Fibroblast of skin of abdomen (primary cell): ENCODE measurements at places on chromosomes 2 and 18.

GRCh38 chr2:66429693-66430504, 5.0 kb upstream of the MEIS1 start:
- no peak for DNase-seq

DNA sequence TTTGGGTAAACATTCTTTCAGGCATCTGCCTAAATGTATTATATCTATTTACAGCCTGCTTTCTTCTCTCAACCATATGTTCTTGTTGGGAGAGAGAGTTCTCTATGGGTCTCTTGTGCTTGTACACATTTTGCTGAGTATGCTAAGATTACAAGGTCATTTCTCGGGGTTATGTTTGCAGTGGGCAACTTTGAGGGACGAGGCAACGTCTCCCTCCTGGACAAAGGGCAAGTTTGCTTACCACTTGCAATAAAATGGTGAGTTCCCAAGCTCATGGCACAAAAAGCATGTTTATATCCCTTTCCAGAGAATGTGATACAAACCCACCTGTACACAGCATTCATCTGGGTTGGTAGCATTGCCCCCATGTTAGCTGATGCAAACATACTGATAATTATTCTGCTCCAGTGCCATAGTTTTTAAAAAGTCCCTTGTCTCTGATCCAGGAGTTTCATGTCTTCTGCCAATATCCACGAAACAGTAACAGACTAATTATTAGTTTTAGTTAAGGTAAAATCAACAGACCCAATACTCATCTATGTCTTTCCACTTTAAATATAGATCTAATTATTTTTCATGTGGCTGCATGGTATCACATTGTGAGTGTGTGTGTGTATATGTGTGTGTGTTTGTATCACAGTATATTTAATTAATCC, 84.2 kb upstream of the MAPK4 start:
- DNase-seq: no peak

GRCh38 chr2:122651780-122652179, 896.3 kb downstream of the TSN start:
- no peak for DNase-seq

DNA sequence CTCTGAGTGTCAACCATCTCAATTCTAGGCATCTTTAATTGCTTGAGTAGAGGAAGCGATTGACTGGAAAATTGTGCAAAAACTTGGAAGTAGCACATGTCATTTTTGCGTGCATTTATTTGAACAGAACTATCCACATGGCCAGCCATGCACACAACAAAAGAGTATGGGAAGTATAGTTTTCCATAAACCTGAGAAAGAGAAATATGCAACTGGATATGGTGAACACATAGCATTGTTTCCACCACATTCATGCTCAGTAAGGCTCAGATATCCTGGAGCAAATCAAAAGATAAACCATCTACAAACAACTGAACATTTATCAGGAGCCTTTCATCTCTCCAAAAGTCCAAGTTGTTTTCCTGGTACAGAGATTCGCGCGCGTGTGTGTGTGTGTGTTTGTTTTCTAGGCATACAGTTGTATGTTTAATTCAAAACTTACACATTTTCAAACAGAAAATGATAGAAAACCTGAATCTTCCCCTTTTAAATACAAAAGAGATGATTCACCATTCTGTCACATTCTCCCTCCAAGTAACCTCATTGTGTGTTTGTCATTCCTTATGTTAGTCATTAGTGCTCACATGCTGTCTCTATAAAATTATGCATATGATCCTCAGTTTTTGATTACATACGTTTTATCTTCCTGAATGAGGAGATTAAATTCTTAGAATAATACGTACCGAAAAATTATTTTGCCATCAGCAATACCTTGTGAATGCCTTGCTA, 780.4 kb upstream of the NRXN1 start:
- DNase-seq: peak; percentile 72

DNA sequence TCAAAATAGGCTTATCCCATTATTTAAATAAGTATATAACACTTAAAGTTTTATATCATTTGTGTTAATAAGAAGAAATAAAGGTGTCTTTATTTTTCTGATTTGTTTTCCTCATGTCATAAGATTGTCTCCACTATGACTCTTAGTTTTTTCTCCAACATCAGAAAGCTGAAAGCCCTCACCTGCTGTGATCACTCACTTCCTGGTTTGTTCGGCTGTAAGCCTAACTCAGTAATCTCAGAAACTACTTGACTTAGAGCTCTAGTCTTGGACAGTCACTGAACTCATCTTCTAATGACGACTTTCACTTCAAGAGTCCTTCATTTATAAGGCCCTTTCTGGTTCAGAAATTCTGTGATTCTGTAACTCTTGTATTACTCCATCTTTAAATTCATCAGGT, 311.0 kb downstream of the ZEB2 start:
- no peak for DNase-seq

- DNase-seq: no peak
These were observed 443.3 kb downstream of the SOCS6 start for GRCh38 chr18:70732188-70732587.

GRCh38 chr18:75206452-75207309, 2.3 kb downstream of the PTGR3 start:
- no peak for DNase-seq

DNA sequence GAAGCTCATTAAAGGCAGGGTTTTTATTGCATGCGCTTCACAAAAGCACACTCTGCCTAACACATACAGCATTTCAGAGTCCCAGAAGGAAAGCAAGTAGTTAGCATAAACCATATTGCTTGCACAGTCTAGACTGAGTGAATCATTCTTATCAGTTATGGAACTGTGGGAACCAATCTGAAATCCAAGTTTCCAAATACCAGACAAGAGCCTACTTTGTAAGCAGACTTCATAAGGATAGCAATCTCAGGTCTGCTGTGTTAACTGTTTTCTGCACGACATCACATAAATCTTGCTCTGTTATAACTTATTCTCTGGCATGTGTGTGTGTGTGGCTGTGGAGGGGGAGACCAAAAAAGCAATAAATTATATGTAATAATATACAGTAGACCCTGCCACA, 608.1 kb upstream of the REG3G start:
- peak; percentile 28 for DNase-seq

DNA sequence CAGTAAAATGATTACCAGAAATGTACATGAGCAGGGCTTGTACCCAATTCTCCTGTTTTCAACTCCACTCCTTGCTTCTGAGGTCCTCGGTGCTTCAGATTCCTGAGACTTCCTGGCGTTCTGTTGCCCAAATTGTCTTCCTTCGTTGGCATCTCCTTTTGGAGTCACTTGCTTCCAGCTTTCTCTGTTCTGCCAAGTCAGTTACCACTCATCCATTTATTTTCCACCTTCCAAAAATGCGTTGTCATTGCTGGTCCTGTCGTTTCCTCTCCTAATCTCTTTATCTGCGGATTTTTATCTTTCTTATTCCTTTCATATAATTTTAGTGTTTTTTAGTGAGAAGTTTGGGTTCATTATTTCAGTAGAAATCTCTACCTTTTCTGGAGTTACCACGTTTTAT, 18.5 kb upstream of the EFR3B start:
- no peak for DNase-seq

DNA sequence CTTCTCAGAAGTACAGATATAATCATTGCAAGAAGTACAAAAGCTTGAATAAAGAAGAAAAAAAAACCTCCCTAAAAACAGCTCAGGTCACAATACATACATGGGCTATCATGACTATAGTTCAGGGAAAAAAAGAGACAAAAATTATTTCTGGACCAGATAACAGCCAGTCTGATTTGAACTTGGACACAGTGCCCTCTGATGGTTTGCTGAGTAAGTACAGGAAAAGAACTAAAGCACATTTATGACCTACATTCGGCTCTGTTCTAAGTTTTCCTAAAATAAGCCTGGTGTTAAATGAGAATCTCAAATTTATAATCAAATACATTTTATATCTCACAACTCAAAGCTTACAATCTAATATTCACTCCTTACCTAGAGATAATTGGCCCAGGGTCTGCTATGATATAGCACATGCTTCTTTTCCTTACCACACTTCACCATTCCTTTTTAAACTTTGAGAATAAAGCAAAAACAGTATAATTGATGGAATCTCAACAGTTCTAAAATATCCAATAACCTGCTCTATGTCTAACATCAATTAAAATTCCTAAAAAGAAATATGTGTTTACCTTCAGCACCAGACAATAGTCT, 81.1 kb downstream of the RAPH1 start:
- peak; percentile 47 for DNase-seq

DNA sequence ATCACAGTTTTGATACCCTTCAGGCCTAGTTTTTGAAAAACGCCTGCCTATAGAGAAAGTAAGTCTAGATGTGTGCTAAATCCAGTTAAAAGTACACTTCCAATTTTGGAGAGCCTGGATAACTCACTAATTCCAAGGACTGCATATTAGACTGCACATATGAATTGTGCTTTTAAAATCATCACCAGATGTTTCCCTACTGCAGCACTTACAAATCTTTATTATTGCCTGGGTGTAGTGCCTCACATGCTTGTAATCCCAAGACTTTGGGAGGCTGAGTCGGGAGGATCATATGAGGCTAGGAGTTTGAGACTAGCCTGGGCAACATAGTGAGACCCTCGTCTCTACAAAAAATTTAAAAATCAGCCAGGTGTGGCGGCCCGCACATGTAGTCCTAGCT, 35.9 kb upstream of the HTR2B start:
- DNase-seq: peak; percentile 47

GRCh38 chr18:27094621-27095020, 90.5 kb downstream of the CHST9 start:
- no peak for DNase-seq

GRCh38 chr18:13615432-13615861, 110.9 kb downstream of the FAM210A start:
- peak; percentile 12 for DNase-seq

DNA sequence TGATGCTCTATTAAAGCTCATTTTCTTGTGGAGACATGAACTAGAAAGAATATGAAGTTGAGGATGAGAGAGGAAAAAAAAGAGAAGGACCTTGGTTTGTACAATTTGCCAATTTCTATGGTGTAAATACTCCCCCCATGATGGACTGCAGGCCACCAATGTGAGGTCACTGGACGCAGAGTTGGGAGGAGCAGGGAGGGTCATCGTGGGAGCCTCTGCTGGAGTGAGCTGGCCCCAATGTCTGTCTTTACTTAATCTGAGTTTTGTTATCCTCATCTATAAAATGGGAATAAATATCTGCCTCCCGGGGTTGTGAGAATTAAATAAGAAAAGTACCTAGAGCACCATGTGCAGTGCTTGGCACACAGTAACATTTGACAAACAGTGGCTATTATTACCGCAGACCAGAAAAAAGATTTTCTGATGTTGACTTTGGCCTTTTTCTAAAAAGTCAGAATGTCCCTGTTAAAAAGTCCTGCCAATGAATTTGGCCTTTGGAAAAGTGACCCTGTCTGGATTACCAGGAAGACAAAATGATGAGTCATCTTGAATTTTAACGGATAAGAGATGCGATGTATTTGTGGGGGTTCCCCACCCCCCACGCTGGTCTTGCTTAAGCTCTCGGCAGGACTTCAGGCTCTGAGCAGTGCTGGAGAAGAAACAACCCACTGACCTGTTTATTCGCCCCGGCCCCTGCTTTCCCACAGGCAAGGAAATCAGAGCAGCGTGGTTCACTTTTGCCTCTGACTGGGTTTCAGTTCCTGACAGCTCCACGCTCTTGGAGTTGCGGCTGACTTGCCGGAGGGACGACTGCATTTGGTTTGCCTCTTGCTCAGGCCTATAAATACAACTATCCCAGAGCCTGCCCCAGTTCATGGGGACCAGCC, 50.3 kb upstream of the FOSL2 start:
- DNase-seq: peak; percentile 59

- no peak for DNase-seq
These were observed 509.0 kb upstream of the SLC39A10 start for GRCh38 chr2:195148004-195148403.

DNA sequence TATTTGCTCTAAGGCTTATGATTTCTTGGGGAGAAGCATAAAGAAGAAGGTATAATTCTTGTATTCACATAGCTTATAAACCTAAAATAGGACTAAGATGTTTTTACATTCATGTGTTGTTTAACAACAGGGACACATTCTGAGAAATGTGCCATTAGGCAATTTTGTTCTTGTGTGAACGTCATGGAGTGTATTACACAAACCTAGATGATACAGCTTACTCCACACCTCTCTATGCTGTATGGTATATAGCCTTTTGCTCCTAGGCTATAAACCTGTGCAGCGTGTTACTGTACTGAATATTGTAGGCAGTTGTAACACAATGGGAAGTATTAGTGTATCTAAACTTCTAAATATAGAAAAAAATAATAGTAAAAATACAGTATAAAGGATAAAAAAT, 92.1 kb downstream of the PHLPP1 start:
- no peak for DNase-seq

DNA sequence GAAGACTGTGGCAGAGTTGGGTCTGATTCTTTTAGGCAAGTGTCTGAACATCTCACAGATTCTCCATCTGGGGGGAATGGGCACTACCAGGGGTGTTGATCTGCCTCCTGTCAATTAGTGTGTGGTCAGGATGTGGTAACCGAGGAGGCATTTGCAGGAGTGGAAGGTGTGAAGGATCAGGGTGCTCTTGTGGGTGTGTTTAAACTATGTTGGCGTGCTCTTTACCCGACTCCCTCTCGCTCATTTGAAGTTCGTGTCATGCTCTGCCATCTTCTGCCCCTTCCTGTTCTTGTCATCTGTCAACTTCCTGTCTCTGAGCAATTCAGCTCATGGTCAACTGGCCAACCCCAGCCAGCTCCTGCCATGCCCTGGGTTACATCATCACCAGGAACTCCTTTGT, 107.9 kb downstream of the RTN4 start:
- DNase-seq: no peak

DNA sequence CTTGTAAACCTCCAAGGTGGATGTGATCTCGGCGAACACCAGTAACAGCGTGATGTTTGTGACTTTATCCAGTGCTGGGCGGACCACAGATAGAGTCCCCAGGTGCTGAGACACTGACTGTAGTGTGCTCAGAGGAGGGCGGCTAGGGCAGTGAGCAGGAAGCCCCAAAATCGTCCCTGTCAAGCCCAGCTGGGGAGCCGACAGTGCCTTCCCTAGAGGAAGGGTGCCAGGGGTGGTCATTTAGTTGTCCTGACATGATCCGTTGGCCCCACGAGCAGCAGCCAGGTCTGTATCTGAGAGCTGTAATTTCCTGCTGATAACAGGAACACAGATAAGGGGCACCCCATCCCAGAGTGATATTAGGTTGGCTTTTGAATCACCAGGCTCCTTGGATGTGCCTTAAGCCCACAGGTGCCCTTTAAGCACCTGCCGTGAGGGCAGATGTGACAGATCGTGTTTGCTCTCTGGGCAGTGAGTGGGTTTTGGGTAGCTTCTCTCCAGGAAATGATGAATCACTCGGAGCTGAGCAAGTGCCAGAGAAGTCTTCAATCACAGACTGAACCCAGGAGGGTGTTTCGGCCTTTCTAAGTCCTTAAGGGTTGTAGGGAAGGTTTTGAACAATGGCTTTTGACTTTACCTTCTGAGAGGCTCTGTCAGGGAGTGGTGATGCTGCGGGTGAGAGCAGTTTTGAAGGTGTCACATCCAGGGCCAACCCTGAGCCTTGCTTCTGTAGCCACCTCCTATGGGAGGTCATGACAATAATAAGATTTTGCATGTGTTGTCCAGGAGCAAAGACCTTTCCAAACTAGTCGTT, 7.7 kb downstream of the LPIN1 start:
- DNase-seq: peak; percentile 28

DNA sequence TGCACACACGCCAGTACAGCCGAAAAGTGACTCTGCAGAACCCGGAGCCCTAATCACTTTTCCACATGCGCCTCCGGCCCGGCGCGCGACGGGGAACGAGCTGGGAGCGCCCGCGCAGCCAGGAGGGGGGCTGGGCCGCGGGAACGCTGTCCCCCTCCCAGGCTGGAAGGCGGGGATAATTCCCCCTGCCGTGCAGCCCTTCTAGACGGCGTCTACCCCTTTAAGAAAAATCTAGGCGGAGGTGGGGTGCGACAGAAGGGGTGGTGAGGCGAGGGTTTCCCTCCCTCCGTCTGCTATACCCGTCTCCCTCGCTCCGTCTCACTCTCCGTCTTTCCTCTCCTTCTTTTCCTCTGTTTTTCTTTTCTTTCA, 2.4 kb downstream of the CYP26B1 start:
- peak; percentile 13 for DNase-seq
